A549 treated with AZD2906 at 1 μM for 4 hours (cell line): ENCODE measurements at places on chromosomes 12 and 14. TPM values are rescaled to one million over a fixed set of nuclear protein-coding genes. Genes with fewer than 3 reads are reported as not detected.

Gene PYGL
- total RNA-seq, result 124 to 177 TPM (median 155 TPM) in 5 replicates

Gene PSMA3
- total RNA-seq, result 174 to 243 TPM (median 183 TPM) in 5 replicates

Gene ANO4
- total RNA-seq, result 0.07 to 0.20 TPM (median 0.10 TPM) in 5 replicates

Gene LRP1-AS
- not detected in 5 replicates for total RNA-seq

Gene TAS2R43
- total RNA-seq, result not detected in 5 replicates

Gene RNASE7
- total RNA-seq, result not detected in 5 replicates

Gene TCL1B
- not detected in 5 replicates for total RNA-seq

Gene IPO4
- 75.4 to 87.1 TPM (median 80.0 TPM) in 5 replicates for total RNA-seq

Gene HOXC12
- total RNA-seq, result 0.03 TPM in 2 of 5 replicates, not detected in the others

Gene C3AR1
- not detected in 5 replicates for total RNA-seq

Gene COX8C
- total RNA-seq, result not detected in 5 replicates

Gene SOAT2
- 0.07 to 0.30 TPM (median 0.24 TPM) in 5 replicates for total RNA-seq

Gene NXPH4
- 3.8 to 5.8 TPM (median 5.6 TPM) in 5 replicates for total RNA-seq

Gene ABCD2
- total RNA-seq, result not detected in 5 replicates

Gene KCNC2
- total RNA-seq, result not detected in 5 replicates

Gene KRT74
- total RNA-seq, result 0.02 to 0.03 TPM in 2 of 5 replicates, not detected in the others

Gene WBP11
- total RNA-seq, result 41.3 to 49.4 TPM (median 43.6 TPM) in 5 replicates
